ENCODE measurements at places on chromosomes 6 and 20.

DNA sequence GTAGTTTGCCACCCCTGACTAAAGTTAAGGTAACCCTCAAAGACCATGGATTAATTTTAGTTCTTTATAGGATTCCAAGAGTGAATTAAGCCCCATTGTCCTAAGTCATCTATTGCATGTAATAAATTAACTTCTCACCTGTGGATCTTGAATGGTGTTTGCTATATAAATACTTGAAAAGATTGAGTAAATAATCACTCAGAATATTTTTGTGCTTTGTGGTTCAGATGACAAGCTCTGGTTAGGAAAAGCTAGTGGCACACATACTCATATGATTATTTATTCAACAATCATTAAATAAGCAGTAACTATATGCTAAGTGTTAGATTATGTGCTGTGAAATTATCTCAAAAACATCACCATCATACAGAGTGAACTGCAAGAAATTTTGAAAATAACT, 203.2 kb downstream of the OGFRL1 start:
- no peak for DNase-seq

- no peak for DNase-seq
Measured at GRCh38 chr20:60297649-60298048, 339.4 kb downstream of the CDH26 start.

GRCh38 chr6:782141-782540, 89.2 kb upstream of the EXOC2 start:
- DNase-seq: no peak

GRCh38 chr6:145891565-145891964, 72.6 kb downstream of the SHPRH start:
- DNase-seq: no peak

GRCh38 chr20:37669773-37670236, 24.0 kb upstream of the CTNNBL1 start:
- no peak for DNase-seq

GRCh38 chr6:142387997-142388815, 86.4 kb downstream of the ADGRG6 start:
- no peak for DNase-seq

GRCh38 chr6:151701911-151702562, 105.4 kb upstream of the ESR1 start:
- DNase-seq: no peak

- DNase-seq: no peak
Measured at GRCh38 chr6:99498421-99498820, 16.8 kb downstream of the USP45 start.

GRCh38 chr6:17021539-17021889, 80.3 kb upstream of the STMND1 start:
- no peak for DNase-seq

- no peak for DNase-seq
Measured at GRCh38 chr6:114989279-114989964, 646.6 kb upstream of the HS3ST5 start.

DNA sequence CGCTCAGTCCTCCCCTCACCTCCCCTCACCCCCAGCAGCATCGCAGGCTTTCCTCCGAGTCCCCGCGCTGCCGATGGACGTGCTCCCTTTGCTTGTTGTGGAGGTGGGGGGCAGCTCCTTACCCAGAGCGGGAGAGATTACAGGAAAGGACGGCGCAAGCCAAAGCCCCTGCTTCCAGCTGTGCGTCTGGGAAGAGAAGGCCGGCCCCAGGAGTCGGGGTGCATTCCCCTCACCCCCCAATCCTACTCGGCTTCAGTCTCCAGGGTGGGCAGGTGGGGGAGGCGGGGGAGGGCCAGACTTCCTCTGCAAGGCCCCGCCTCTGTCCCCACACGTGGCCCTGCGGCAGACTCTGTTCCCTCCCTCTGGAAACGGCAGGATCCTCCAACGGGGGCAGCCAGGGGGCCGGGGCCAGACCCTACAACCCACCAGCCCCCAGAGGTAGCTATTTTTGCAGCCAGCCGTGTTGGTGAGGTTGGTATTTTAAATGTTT, 43.6 kb downstream of the NTSR1 start:
- no peak for DNase-seq

DNA sequence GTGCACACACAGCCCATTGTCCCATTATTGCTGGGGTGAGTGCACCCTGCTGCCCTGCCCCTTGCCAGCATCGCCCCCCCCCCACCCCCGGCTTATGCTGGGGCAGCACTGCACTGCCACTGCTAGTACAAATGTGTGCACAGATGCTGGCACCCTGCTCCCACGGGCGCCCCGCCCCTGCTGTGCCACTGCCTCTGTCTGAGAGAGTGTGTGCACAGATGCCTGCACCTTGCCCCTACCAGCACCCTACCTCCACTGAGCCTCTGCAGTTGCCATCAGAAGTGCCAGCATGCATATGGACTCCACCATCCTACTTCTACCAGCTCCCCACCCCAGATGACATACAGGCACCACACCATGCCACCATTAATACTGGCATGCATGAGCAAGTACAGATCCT, 454.6 kb upstream of the KHDRBS2 start:
- no peak for DNase-seq

DNA sequence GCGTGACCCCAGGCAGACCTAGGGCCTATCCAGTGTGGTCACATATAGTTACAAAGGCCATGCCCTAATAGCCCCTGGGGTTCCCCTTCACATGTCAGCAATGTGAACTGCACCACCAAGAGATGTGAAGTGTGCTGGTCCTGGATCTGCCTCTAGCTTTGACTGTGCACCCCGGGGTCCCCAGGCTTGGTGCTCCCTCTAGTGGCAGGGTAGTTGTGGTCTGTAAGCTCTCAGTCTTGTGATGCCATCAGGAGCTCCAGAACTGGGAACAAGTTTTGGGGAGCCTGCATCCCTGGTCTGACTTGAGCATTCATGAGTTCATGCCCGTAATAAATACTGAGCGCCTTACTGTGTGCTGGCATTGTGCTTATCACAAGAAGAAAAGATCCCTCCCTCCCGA, 143.4 kb downstream of the DHX35 start:
- DNase-seq: no peak

GRCh38 chr6:10425176-10425974, 10.5 kb upstream of the TFAP2A start:
- DNase-seq: no peak

DNA sequence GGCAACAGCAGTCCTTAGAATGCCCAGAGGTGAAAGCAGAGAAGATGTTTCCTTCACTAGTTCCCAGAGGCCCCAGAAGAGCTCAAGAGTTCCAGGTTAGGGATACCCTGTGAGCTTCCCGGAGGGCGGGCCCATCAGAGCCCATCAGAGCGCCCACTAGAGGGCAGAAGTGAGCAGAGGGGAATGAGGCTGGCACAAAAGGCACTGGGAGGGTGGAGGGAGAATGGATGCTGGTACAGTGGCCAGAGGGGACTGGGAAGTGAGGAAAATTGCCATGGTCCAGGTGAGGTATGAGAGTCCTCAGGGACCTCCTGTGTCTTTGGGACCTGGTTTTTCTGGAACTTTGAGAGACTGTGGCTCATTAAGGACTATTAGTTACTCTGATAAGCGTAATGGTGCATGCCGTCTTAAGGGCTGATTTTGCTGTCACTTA, 57.3 kb downstream of the LINC00237 start:
- no peak for DNase-seq

GRCh38 chr20:58088625-58089024, 139.8 kb downstream of the ANKRD60 start:
- DNase-seq: no peak

DNA sequence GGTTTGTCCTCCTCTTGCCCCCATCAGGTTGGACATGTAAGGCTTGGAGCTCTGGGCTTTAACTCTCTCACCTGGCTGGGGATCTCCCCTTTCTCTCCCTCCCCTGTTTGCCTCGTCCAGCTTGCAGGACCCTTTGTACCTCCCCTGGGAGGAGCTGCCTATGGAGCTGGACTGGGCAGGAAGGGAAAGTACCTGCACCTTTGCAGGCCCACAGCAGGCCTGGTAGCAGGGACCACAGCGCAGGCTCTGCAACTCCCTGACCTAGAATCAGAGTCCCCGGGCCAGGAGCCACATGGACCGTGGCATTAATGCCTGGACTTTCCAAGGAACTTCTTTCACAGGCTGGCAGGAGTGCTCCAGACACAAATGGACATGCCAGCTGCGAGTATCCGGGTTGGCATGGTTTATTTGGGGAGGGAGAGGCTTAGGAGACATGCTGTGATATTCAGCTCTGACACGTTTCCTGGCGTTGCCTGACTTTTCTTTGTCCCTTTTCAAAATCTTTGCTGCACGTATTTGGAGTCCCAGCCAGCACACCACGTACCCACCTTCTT, 268.5 kb upstream of the EXOC2 start:
- DNase-seq: no peak

- DNase-seq: no peak
Measured at GRCh38 chr6:14348389-14348788, 230.8 kb downstream of the CD83 start.

GRCh38 chr6:44868910-44869309, 459.2 kb upstream of the RUNX2 start:
- DNase-seq: no peak

- no peak for DNase-seq
Measured at GRCh38 chr20:18256440-18257090, 31.8 kb upstream of the ZNF133 start.

- no peak for DNase-seq
Measured at GRCh38 chr20:35465976-35466375, 10.6 kb downstream of the CEP250 start.

GRCh38 chr20:46568570-46569129, 18.2 kb upstream of the OCSTAMP start:
- DNase-seq: no peak

- DNase-seq: no peak
Measured at GRCh38 chr6:3331494-3331893, 72.7 kb downstream of the PSMG4 start.

GRCh38 chr20:13676682-13677081, 38.0 kb upstream of the TASP1 start:
- DNase-seq: no peak

DNA sequence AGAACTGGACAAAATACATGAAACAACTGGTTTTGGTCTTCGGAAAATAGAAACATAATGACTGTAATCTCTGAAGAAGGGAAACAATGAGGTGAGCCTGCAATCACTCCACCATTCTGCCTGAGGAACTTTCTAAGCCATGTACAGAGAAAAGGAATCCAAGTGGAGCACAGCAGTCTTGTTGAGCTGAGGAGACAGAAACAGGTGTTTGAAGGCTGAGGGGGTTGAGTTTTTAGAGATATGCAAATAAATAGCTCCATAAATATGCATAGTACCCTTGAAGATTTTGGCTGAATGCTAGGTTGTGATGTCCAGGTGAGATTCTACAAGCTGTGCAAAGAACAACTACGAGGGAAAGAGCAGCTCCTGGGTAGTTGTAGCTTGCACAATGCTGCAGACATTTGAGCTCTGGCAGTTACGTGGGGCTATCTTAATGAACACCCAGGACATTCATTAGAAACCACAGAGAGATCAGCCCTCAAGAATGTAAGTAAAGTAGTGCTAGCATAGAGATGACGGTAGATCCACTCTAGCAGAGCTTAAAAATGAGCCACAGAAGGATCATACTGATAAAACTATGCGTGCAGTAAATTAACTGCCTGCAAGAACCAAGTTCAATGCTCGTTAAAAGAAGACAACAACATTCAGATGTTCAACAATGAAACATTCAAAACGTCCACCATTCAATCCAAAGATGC, 24.3 kb downstream of the TUBB2B start:
- no peak for DNase-seq

DNA sequence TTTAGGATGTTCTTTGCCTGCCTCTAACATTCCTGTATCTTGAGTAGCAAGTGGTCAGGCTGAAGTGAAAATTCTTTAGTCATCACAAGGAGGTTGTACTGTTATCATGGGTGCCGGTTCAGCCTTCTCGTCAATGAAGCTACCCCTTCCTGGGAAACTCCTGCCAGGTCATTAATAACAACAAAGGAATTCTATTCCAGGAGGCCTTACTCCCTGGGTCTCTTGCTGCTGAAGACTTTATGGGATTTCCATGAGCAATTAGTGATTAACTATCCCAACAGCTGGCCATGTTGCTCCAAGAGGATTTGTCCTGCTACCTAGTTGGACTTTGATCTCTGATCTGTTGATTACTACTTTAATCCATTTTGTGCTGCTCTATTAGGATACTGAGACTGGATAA, 62.7 kb upstream of the ELOVL5 start:
- no peak for DNase-seq

DNA sequence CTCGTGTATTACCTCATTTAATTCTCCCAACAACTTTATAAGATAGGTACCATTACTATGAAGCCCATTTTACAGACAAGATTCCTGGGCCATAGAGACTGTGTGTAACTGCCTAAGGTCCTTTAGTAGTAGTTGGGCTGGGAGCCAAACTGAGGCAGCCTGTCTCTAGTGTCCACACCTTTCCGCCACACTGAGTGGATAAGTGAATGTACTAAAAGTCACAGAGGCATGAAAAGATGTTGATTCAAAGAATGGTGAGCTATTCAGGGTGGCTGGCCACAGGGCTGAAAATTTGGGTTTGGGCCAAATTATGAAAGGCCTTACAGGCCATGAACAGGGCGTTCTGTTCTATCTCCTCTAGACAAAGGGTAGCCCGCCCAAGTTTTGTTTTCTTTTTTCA, 11.0 kb downstream of the CD24 start:
- no peak for DNase-seq

Measured in esophagus squamous epithelium (tissue), 5 donors.